HS-27A (cell line): ENCODE measurements at places on chromosomes 16 and 17.
A peak's percentile ranks its signal among the peaks of the same experiment; 100 is the strongest.

GRCh38 chr16:58970775-58971174 is 236.7 kb upstream of the GOT2 start:
- peak; percentile 17 for DNase-seq

DNA sequence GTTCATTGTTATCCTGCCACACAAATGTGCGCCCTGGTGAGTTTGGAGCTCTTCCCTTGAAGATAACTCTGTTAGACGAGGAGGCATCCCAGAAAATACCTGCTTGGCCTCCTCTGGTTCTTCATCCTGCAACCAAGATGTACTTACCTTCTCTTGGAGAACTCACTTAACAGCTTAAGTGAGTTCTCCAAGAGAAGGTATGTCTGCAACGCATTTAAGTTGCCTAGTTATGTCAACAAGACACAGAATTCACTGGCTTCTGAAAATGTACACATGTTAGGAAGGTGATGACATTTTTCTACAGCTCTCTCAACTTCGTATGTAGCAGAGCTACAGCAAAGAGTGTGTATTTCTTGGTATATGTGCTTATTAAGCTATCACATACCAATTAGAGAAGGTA is 78.6 kb upstream of the NOG start:
- DNase-seq = no peak

DNA sequence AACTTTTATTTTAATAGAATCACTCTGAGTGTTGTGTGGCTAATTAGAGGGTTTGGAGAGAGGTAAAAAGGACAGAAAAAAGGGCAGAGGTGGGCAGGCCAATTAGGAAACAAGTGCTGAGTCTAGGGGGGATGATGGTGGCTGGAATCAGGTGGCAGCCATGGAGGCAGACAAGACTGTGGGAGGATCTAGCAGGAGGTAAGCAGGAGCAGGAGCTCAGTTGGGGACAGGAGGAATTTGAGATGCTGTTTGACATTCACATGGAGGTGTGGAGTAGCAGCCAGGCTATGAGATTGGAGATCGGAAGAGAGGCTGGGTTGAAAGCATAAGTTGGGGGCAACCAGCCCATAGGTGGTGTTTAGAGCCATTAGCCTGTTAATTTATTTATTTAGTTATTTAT is 3.7 kb upstream of the MT4 start:
- DNase-seq = no peak

DNA sequence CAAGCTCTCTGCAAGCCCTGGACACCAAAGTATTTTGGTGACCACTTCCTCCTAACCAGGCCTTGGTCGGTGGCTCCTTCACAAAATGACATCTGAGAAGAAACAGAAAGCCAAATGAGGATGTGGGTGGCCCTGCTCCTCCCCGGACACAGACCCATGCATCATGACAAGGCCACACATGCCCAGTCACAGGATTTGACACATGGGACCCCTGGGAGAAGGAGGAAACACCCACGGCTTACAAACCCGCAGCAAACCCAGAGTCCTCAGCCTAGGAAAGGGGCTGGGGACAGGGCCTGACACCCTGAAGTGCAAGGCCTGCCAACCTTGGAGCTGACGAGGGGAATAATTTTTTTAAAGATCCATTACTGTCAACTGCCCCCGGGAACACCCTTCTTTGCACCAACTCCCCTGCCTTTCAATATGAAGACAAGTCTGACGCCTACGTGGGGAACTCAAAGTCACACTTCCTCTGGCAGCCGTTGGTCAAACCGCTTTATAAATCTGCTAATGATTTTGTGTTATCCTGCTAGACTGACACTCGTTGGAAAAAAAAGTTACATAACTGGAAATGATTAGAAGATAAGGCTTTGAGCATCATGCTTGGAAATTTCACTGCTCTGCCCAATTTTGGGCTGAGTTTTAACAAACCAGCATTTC is 41.3 kb downstream of the GAS7 start:
- DNase-seq = no peak

- DNase-seq = no peak
Observed at GRCh38 chr17:55263569-55264277, 1.0 kb upstream of the HLF start.

DNA sequence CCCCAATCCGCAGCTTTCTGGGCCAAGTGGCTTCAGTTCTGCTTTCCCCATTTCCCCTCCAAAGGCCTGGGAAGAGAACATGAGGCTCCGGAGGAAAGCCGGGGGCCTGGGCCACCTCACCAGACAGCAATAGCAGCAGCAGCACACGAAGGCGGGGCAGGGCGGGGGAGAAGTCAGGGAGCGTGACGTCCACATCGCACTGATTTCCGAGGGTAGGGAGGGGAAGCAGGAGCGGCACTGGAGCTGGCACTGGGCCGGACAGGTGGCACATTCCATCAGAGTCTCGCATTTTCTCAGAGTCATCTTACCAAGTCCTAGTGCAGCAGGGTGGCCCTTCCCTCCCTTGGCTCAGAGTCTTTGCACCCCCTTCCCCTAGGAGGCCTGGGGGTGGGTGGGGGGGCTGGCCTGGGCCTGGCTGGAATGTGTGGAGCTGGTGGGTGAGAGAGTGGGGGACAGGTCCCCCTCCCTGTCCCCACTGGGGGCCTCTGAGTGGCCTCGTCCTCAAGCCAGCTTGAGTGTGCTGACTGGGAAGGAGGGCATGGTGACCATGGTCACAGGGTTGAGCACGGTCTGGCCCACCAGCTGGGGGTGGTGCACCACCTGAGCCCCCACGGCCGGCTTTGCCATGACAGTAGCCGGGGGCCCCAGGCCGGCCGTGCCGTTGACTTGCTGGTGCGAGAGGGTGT is 14.3 kb downstream of the MNT start:
- DNase-seq = no peak

DNA sequence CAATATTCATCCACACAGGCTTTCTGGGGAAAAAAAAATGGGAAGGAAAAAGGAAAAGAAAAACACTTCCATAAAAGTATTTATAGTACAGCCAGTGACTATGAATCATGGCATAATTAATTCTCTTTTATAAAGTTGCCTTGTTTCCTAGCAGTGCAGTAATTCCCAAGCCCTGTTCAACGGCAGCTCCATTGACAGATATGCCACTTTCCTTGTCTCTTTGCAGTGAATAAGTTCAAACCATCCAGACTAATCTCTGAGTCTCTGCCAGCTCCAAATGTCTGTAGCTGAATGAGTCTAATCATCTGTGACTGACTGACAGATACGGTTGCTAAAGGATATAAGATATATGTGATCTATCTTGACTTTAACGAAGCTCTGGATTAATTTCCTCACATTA is 52.9 kb upstream of the KCNJ16 start:
- DNase-seq = no peak

GRCh38 chr17:77392376-77393273 is 251.9 kb downstream of the SEC14L1 start:
- DNase-seq = no peak

DNA sequence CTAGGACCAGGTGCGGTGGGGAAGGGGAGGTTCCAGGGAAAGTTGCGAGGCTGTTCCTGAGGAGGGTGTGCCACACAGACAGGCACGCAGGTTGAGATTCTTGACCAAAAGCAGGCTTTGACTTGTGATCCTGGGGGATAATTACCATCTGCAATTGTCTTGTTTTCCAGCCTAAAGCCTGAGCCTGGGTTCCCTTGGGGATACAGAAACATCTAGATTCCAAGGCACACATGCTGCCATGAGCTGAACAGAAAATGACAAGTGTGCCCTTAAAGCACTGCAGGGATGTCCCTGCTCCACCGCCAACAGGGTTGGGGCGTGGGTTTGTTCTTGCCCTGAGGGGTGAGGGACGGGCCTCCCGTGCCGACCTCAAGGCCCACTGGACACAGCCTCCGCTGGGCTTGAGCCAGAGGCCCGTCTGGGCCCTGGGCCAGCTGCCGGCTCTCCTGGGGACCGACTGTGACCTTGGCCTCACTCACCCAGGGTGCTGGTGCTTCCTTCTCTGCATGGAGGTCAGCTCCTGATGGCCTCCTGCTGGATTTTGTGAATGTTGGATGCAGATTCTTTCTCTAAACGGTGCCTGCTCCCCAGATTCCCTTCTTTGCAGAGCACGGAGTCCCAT is 14.0 kb downstream of the CA5A start:
- DNase-seq = no peak

- no peak for DNase-seq
Observed at GRCh38 chr17:73151916-73152632, 12.7 kb upstream of the SSTR2 start.

- no peak for DNase-seq
Observed at GRCh38 chr17:12007466-12007865, 10.2 kb upstream of the ZNF18 start.

DNA sequence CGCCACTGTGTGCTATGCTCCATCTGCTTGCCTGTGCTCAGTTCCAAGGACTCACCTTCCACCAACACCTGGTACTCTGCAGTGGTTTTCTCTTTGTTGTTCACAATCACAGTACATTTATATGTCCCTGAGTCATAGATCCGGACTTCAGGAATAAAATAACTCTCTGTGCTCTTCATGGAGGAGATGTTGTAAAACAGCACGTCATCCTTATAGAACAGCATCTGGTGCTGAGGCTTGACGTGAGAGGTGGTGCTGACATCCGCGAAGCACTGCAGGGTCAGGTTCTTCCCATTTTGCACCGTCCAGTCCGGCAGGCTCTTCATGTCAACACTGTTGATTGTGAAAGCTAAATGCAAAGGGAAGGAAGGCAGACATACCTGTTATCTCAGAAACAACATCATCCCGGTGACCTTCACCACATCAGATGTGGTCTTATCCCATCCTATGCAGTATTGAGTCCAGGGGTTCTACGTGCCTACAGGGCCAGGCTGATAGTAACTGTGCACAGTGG is 12.8 kb downstream of the PECAM1 start:
- no peak for DNase-seq
